ENCODE measurements at places on chromosomes 5 and 9. TPM values are rescaled to one million over a fixed set of nuclear protein-coding genes. Genes with fewer than 3 reads are reported as not detected.

GRCh38 chr5:173567548-173567947 is 48.9 kb downstream of the BOD1 start:
- no peak for DNase-seq
- no peaks in the 10 kb centered on the region for H3K36me3 ChIP-seq
- H3K4me3 ChIP-seq = no peak overlapping the region

DNA sequence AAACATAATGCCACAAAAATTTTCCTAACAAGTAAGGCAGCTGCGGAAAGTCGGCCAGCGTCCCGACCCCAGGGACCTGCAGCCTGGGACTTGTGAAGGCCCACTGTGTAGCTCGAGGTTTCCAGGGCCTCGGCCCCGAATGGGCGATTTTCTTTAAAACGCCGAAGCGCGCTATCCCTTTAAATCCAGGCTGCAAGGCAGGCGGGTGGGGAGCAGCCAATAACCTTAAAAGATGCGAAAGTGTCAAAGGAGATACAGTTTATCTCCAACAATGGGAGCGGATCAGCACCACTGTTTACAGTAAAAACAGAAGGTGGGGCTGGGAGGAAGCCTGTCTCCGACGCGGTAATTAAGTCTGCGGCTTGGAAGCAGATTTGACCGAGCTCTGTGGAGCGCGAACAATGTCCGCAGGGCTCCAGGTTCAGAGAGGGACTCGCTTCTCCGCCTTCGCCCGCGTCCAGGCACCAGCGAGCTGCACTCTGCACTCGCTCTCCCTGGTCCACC is 1.7 kb upstream of the ZSWIM6 start:
- H3K4me3 ChIP-seq = peak overlapping the region; percentile 88
- no peaks in the 10 kb centered on the region for H3K36me3 ChIP-seq
- no peaks in the 10 kb centered on the region for H3K27me3 ChIP-seq
- H3K4me1 ChIP-seq = peaks cover 24% of the 10 kb centered on the region
- H3K27ac ChIP-seq = peak overlapping the region; percentile 82

DNA sequence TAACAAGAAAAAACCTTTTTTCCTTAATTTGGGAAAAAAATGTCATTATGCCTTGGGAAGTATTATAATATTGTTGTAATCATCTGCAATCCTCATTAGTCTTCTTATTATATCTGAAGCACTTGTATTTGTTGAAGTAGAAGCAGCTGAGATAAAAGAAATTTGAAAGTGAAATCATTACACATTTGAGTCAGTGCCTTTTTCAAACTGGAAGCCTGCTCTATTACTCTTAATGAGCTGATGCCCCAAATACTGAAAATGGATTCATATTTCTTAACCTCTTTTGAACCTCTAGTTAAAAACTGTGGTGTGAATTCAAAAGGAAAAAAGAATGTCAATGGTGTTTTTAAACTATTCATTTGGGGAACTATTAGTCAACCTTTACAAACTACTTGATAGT is 1027.7 kb downstream of the NR2F1-AS1 start:
- H3K4me1 ChIP-seq = no peaks in the 10 kb centered on the region
- DNase-seq = no peak
- no peaks in the 10 kb centered on the region for H3K27me3 ChIP-seq
- H3K27ac ChIP-seq = no peak overlapping the region
- H3K4me3 ChIP-seq = no peak overlapping the region

DNA sequence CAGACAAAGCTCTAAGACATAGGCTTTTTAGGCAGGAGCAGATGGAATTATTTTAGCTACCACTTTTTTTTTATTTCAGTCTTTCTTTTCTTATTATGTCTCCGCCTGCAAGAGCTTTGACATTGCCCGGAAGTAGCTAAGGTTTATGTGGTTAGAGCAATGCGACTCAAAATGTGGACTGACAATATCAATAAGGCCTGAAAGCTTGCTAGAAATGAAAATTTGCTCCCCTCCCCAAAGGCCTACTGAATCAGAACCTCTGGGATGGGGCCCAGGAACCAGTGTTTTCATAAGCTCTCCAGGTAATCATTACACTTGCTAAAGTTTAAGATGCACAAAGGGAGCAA is 81.3 kb downstream of the SUSD1 start:
- H3K27me3 ChIP-seq = no peaks in the 10 kb centered on the region
- peak; percentile 13 for DNase-seq
- peaks cover 21% of the 10 kb centered on the region for H3K4me1 ChIP-seq
- H3K27ac ChIP-seq = no peak overlapping the region

- no peak overlapping the region for H3K4me3 ChIP-seq
- H3K4me1 ChIP-seq = no peaks in the 10 kb centered on the region
- DNase-seq = no peak
Measured at GRCh38 chr5:149177911-149178565, 36.7 kb downstream of the ABLIM3 start.

GRCh38 chr5:83538786-83539462 is 67.4 kb downstream of the VCAN start:
- no peak for DNase-seq
- no peaks in the 10 kb centered on the region for H3K4me1 ChIP-seq
- H3K4me3 ChIP-seq = no peak overlapping the region
- H3K27me3 ChIP-seq = no peaks in the 10 kb centered on the region
- H3K27ac ChIP-seq = no peak overlapping the region

DNA sequence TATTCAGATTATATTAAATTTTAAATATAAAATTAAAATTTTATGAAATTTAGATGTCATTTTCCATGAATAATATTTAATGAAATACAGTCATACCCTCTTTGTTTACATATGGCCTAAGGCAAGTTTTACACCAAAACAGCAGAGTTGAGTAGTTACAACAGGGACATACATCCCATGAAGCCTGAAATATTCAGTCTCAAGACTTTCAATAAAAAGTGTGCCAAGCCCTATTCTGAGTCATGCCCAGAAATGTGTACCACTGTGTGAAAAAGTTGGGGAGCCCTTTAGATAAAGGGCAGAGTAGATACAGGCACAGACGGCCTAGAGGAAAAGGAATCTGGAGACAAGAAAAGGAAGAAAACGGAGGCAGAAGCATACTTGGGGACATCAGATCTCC is 261.3 kb downstream of the SGCD start:
- H3K4me1 ChIP-seq = no peaks in the 10 kb centered on the region
- no peak for DNase-seq
- no peaks in the 10 kb centered on the region for H3K27me3 ChIP-seq
- H3K27ac ChIP-seq = no peak overlapping the region

DNA sequence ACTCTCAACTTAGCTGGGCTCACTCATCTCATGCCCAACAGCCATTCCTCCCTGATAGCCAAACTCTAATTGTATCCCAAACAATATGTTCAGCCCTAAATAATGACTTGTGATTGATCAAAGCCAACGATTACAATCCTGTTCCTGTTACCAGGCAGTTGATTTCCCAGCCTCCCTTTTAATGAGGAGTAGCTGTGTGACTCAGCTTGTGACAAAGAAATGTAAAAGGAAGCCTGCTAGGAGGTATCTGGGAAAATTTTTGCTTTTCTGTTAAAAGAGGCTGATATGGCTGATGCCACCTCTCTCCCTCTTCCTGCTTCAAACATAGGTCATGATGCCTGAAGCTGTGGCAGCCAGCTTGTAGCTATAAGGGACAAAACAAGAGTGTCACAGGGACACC is 19.6 kb upstream of the ENC1 start:
- H3K36me3 ChIP-seq = no peaks in the 10 kb centered on the region
- no peak overlapping the region for H3K27ac ChIP-seq
- no peaks in the 10 kb centered on the region for H3K27me3 ChIP-seq
- no peaks in the 10 kb centered on the region for H3K4me1 ChIP-seq
- DNase-seq = no peak

DNA sequence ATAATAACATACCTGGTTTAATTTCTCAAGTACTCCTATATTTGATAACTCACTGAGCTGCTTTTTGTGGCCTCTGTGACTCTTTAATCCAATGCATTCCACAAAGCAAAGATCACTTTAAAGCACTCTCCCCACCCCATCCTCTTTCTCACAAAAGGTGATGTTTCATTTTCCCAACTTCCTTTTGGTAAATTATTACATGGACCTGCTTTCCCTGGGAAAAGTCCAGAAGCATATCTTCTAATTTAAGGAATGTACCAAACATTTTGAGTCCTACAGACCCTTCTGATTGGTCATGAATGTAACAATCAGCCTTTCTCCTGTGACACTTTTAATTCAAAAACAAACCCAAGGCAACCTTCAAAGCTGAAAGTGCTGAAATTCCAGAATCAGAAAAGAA is 71.1 kb downstream of the MLLT3 start:
- H3K27ac ChIP-seq = no peak overlapping the region
- DNase-seq = no peak
- H3K4me1 ChIP-seq = peaks cover 44% of the 10 kb centered on the region
- H3K27me3 ChIP-seq = no peaks in the 10 kb centered on the region
- H3K36me3 ChIP-seq = no peaks in the 10 kb centered on the region

SLC4A9 gene
- not detected for total RNA-seq

BAAT gene
- 0.15 TPM for total RNA-seq

AGTPBP1 gene
- total RNA-seq = 56.7 TPM

SPEF2 gene
- 15.4 TPM for total RNA-seq
